ENCODE measurements at places on chromosomes 2 and 18.

DNA sequence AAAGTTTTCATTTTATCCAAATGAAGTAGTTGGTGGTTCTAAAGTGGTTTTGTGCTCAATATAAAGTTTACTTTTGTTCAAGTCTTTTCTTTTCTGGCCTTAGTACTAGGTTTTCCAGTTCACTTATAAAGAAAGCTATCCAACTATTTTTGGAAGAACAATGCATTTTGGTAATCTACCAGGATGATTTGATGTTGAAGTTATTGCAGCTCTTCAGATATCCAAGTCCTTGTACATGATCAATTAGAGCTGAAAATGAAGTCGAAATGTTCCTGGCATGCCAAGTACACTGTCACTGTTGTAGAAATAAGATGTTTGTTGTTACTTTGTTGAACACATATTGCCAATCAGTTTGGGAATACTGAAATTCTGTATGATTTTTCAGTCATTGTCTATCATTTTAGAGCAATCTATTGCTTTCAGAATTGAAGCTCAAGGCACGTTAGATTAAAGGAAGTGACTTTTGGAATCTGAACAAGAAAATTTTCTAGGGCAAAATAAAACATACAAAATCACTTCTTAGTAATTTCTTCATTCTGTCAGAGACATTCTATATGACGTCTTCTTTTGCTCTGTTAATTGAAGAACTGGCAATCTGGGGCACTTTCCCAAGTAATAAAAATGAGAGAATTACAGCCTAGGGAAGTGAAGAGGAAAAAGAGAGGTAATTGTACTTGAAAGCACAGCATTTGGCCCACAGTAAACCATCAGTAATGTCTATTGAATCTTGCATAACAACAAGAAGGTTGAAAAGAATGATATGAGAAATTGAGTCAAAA is 232.3 kb downstream of the MREG start:
- DNase-seq = no peak

- no peak for DNase-seq
Measured at GRCh38 chr2:43461453-43462073, 134.3 kb downstream of the THADA start.

DNA sequence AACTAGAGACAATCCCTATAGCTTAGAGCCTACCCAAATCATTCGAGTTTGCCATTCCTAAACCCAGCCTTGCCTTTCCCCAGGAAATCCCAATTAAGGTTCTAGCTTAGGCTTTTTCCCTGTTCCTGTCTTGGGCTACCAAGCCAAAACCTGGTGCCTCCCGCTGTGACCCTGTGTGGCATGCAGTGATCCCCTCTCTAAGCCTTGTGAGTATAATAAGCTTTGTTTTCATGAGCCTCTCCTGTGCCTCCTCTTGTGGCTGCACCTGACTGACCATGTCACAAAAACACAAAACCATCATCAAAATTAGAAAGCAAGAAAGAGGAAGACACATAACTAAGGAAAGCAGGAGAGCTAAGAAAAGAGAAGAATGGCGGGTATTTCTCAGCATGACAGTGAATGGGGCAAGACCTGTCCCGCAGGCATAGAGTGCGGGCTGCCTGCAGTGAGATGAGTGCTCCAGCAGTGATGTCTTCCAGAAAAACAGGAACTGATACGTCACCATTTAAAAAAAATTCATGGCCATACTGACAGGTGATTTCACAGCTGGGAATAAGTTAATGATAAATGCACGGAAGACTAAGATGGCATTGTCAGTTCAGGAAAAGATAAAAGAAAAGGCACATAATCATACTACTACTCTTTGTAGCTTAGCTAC is 9.2 kb upstream of the PAIP2B start:
- no peak for DNase-seq

DNA sequence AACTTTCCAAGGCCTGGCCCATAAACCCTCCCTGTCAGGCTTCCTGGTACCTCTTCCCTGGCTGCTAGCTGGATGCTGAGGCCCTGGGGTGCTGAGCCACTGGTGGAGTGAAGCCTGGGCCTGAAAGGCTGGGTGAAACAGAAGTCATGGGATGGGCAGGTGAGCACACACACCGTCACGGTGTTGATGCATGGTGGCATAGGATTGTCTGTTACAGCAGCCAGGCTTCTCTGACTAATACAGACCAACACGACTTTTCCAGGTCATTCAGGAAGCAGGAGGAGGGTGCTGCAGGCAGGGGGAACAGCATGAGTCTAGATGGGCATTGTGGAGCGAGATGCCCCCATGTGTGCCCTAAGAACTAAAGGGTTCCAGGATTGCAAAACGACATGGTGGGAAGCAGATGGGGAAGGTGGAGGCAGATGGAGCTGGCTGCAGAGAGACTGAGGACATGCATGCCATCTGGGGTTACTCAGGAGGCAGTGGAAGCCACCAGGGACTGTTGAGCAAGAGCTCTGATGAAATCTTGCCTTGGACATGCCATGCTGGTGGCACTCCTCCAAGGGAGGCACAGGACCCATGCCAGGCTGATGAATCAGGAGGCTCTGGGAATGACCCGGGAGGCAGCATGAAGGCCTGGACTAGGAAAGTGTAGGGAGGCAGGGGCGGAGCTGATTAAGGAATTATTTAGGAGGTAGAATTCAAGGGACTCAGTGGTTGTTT is 480.9 kb downstream of the TSN start:
- DNase-seq = no peak

DNA sequence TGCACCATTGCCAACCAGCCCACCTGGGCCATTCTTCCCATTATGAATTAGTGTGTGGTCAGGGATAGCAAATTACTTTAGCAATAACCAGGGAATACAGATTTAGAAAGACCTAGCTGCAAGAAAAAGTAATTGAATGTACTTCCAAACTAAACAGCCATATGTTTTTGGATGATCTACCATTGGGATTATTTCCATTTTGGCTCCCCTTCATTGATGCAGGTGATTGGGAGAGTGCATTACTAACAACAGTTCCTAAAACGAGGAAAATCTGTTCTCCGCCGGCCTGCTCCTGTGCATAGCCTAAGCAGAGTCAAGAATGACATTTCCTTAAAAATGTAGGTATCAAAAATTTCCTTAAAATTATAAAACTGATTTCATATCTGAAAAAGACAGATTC is 58.5 kb downstream of the MAIP1 start:
- DNase-seq = no peak

GRCh38 chr2:230267059-230267458 is 41.5 kb downstream of the SP140 start:
- DNase-seq = no peak

- DNase-seq = no peak
Measured at GRCh38 chr2:168998609-168999211, 32.4 kb downstream of the ABCB11 start.

GRCh38 chr2:234095301-234095700 is 44.8 kb downstream of the SPP2 start:
- no peak for DNase-seq

- DNase-seq = no peak
Measured at GRCh38 chr18:11071300-11071699, 78.1 kb downstream of the PIEZO2 start.

All from DMS79 (cell line).